ENCODE measurements at places on chromosomes 1 and 21.

DNA sequence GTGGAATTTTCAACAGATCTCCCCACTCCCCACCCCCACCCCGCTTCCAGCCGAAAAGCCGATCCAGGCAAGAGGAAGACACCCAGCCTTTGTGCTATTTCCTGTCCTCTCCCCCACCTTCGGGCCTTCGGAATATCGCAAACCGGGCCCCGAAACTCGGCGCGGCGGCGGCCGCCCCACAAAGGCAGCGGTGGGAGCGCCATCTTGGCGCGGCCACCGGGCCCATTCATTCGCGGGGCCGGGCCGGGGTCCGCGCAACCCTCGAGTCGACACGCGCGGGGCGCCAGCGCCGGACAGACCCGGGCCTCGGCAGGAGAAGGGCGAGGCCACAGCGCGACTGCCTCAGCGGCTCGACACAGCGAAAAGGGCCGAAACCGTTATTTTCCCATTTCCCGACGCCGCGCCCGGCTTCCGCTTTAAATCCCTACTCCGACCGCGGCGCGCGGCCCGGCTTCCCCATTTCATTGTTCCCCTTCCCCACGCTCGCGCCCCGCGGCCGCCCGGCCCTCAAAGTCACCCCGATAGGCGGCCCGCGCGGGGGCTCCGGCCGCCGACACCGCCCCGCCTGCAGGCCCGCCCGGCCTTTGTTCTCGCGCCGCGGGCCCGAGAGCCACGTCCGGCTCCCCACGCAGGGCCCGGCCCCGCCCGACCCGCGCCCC is 911 bp downstream of the GNB1 start:
- no peak for DNase-seq

DNA sequence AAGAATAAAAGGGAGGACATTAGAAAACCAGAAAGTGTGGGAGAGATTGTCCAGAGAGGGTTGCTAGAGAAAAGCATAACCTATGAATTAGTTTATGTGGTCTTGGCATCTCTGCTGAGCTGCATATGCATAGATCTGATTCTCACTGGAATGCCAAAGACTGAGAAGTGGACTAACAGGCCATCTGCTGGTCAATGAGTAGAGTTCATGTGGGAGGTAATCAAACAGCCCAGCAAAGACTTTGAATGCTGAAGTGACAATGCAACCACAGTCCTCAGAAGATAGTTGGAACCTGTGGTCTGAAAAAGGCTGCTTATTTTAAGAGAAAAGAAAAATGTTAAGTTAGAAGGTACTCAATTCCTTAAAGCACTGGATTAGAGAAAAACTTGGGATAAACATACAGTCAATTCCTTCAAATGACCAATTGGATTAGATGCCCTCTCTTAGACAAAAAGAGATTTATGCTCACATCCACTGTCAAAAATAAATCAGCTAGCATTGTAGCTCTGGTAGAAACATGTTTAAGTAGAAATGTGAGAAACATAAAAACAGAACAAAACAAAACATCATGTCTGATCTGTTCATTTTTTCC is 382.8 kb downstream of the AMY1C start:
- no peak for DNase-seq

DNA sequence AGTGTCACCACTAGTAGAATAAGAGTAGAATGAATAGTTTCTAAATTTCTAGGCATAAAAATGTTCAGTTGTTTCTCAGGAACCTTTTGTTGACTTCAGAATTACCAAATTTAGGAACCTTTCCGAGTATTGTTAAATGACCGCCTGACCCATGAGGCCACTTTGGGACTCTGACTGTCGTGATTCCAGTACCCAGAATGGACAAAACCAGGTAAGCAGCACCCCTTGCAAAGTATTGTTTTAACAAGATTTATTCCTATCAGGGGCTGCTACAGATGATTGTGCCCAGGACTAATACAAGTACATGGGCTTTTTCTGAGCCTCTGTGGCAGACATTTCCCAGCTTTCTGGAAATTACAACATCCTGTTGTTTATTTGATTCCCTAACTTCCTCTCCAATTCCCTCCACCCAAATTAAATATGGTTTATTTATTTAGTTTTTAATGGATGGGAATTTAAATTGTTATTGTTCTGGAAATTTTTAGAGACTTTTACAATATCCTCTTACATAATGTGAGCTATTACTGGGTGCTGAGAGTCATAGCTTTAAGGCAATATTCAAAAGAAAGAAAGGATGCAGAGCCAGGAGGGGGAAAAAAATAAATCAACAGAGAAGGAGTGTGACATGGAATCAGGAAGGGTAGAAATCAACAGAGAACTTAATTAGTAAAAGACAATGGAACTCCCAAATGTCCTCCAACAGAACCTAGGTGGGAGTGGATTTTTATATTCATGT is 37.4 kb upstream of the NTPCR start:
- DNase-seq = no peak

GRCh38 chr21:31370893-31371544 is 27.0 kb upstream of the TIAM1 start:
- DNase-seq = no peak

GRCh38 chr1:218123968-218124367 is 161.1 kb upstream of the RRP15 start:
- no peak for DNase-seq

DNA sequence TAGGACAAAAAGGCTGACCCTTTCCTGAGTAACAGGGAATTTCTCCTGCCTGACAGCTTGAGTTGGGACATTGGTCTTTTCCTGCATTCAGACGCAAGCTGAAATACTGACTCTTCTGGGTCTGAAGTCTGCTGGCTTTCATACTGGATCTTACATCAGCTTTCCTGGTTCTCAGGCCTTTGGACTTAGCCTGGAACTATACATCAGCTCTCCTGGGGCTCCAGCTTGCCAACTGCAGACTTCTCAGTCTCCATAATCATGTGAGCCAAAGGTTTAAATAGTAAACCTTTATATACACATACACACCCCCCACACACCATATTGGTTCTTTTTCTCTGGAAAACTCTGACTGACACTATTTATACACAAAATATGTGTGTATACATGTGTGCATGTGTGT is 59.0 kb upstream of the KCND3 start:
- DNase-seq = no peak

- DNase-seq = no peak
Measured at GRCh38 chr1:119674111-119674526, 26.1 kb upstream of the ZNF697 start.

All from omental fat pad (tissue), 4 donors.